SW480 (cell line): ENCODE measurements at places on chromosomes 5 and 9.
A peak's percentile ranks its signal among the peaks of the same experiment; 100 is the strongest.

DNA sequence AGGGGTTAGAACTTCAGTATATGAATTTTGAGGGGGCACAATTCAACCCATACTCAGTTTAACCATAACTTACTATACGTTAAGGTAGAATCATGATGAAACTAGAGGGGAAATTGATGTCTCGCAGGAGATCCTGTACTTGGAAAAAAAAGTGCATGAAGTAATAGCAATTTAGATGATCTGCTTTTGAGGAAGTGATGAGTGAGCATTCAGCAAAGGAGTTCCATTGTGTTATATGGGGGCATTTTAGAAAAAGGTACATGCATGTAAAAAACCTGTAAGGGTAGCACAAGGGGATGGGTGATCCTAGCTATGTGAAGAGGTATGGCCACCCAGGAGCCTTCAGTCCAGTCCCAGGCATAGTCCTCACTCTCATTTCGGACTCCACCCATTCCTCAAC lies 14.8 kb upstream of the TMC1 start:
- DNase-seq, result no peak

GRCh38 chr9:88534456-88535225 lies at the start of gene NXNL2:
TSS of gene NXNL2 (plus strand) at chr9:88535178. CDS start at chr9:88535435, 257 bp downstream.
- peak; percentile 69 for DNase-seq

DNA sequence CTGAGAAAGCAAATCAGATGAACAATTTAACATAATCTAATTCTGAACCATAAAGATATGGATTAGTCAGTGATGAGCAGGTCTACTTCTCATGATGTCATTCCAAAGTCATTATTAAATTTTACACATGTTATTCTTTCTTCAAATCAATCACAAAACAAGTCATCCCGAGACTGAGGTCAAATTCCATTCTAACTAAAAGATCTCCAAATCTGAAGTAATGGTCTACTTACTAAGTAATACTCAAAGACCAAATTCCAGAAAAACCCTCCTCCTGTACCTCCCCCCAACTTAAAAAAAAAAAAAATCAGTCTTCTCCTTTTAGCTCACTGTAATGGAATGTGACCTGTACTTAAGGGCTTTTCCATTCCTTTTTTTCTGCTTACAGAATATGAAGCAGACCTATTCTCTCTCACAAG lies 4.7 kb downstream of the PFDN1 start:
- no peak for DNase-seq

DNA sequence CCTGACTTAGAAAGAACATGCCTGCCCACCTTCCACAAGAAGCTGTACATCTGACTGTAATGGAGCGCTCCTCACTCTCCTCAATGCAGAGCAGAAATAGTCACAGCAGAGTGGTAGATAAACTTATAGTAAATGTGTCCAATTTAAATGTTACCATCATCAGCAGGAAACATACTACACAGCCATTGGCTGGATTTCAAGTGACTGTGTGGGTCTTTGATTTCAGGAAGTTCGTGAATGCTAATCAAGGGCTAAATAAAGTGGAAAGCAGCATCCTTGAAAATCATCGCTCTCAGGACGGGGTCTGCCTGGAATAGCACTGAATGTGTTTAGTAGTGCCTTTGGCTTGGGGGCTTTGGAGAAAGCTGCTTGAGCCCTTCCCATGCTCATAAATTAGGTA lies 32.4 kb upstream of the CRHBP start:
- DNase-seq, result no peak

- DNase-seq, result no peak
Measured at GRCh38 chr5:54558362-54558761, 40.8 kb downstream of the SNX18 start.

GRCh38 chr5:93593476-93594131 lies 10.6 kb downstream of the NR2F1 start:
- no peak for DNase-seq

DNA sequence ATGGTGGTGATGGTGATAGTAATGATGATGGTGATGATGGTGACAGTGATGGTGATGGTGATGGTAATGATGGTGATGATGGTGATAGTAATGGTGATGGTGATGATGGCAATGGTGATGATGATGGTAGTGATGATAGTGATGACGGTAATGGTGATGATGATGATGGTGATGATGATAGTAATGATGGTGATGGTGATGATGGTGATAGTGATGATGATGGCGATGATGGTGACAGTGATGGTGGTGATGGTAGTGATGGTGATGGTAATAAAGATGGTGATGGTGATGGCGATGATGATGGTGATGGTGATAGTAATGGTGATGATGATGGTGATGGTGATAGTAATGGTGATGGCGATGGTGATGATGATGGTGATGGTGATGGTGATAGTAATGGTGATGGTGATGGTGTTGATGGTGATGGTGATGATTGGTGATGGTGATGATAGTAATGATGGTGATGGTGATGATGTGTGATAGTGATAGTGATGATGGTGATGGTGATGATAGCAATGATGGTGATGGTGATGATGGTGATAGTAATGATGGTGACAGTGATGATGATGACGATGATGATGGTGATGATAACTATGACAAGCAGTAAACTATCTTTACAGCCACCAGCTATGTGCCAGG lies 38.6 kb downstream of the PHF2 start:
- no peak for DNase-seq
